ENCODE measurements at places on chromosomes 5 and 9. TPM values are rescaled to one million over a fixed set of nuclear protein-coding genes. Genes with fewer than 3 reads are reported as not detected.
A peak's percentile ranks its signal among the peaks of the same experiment; 100 is the strongest.

Gene CD180
- total RNA-seq, result 2.1 TPM

Gene SPINK6
- not detected for total RNA-seq

Gene KDM4C
- 33.7 TPM for total RNA-seq

- DNase-seq, result no peak
Measured at GRCh38 chr5:76583163-76584047, 39.8 kb downstream of the F2RL2 start.

DNA sequence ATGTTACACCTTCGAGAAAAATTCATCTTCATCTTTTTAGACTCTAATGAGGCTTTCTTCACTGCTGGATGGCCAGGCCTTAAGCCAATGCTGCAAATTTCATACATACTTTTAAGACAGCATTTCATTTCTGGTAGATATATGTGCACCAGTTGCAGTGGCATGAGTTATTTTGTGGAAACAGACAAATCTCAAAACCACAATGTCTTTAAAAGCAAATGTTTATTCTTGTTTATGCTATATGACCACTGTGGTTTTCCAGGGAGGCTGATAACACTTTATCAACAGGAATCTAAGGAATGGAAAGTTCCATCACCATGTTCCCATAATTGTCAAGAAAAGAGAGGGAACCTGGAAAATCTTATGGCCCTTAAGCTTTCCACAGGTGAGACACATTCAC lies 27.7 kb downstream of the CDH9 start:
- DNase-seq, result no peak

GRCh38 chr9:125540497-125540896 lies 166.5 kb downstream of the MAPKAP1 start:
- DNase-seq, result no peak

GRCh38 chr9:130933114-130934046 lies 5.7 kb downstream of the FIBCD1 start:
- DNase-seq, result no peak

GRCh38 chr9:128696923-128697707 lies 5.2 kb upstream of the PKN3 start:
- no peak for DNase-seq

- no peak for DNase-seq
Measured at GRCh38 chr5:157271740-157272271, 5.9 kb downstream of the CYFIP2 start.

- no peak for DNase-seq
Measured at GRCh38 chr5:156155598-156155997, 171.4 kb upstream of the SGCD start.

- DNase-seq, result no peak
Measured at GRCh38 chr9:133429641-133430161, 7.5 kb downstream of the ADAMTS13 start.

DNA sequence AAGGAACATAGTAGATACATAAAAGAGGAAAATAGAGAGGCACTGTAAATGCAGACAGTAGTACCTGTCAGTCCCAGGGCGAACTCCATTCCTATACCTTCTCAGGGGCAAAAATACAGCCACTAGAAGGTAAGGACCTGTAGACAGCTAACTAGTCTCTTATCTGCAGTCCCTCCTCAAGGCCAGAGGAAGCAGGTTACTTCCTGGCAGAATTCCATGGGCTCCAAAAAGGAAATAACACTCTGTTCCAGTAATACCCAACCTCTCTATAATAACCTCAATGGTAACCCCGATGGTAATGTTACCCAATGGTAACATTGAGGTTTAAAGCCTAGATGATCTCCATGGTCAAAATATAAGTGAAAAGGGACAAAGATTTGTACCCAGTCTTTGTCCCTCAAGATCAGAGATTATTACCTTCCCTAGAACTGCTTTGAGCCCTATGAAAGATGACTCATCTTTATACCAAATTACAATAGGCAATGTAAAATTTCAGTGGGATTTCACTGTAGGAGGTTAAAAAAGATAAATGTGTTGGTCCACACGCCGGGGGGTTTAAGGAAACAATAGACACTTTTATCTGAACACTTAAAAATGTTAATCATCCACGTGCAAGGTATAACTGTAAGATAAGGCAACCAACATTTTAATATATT lies 113.0 kb downstream of the DENND1A start:
- no peak for DNase-seq

DNA sequence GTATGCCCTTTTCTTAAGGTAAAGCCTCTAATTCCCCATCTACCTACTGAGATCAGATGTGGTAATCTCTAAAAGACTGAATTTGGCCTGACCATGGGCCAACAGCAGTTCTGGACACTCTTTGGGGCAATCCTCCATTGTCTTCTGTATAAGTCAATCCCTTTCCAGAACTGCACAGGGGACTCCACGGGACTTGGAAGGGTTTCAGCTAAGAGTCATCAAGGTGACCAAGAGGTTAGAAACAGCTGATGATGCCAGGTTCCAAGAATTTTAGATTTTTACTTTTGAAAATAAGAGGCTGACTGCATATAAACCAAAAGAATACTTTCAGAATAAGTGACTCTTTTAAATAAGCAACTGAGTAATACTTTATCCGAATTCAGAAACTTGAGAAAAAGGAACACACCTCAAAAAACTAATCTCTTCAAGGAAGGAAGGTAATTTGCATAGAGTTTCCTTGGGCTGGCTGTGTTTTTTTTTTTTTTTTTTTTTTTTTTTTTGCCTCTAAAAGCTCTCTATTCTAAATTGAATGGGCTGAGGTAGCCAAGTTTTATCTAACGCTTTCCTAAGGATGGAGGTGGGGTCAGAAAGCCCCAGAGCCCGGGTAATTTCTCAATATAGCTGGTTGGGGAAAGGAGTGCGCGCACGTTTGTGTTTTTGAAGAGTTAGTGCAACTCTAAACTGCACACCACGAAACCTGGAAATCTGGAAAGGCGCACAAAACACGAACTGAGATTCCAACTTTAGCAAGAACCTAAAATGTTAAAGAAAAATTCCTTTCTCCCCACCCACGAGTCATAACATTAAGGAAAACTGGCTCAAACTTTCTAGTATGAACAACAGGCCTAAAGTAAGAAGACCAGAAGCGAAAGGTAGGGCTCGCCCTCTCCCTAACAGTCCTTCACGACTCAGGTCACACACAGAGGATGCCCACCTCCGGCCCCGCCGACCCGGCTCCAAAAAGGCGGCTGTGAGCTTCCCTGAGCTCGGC lies 1.3 kb downstream of the VCP start:
- peak; percentile 34 for DNase-seq

- DNase-seq, result no peak
Measured at GRCh38 chr5:178378527-178379484, 146.2 kb upstream of the PHYKPL start.
